ENCODE measurements at places on chromosomes 6 and 20. TPM values are rescaled to one million over a fixed set of nuclear protein-coding genes. Genes with fewer than 3 reads are reported as not detected.

PARD6B gene
- 2.2 TPM for total RNA-seq

CENPB gene
- 91.1 TPM for total RNA-seq

VGLL2 gene
- not detected for total RNA-seq

DNA sequence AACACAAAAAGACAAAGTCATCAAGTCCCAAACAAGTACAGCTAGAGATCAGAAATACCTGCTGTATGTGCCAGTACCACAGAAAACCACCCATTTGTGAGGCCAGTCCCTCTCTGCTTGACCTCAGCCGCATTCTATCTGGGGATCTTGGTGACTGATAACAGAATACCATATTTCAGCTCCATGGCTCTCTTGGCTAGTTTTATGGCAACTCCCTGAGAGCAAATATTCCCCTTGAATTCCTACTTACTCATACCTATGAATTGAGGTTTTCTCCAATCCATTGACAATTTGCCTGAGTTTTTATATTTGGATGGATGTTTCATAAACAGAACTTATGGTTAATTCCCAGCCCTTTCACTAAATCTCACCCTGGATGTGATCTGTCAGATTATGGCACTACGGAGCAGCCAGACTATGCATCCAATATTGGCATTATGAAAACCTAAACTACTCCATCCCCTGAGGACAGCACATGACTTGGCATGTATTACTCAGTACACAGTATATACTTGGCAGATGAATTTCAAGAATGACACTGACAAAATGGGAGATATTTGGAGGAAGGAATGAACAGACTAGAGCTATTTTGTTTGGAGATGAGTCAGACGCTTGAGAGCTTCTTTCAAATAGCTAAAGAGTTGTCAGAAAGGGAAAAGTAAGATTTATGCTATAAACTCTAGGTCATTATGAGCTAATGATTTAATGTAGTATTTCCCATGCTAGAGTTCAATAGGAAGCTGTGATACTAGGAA is 95.7 kb downstream of the PRDM1 start:
- no peak for DNase-seq

DNA sequence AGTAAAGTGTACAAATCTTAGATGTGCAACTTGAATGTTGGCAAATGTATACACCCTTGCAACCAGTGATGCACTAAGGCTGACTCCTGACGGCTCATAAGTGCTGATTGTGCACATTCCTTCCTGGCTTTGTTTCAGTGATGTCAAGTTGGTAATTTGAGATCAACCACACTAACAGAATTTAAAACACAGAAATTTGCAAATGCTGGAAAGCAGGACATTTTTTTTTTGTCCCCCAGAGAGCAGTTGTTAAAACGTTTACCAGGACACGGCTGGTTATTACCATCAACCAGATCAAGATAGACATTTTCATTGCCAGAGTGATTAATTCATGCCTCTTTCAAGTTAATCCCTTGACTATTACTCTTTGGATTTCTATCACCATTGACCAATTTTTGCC is 735.6 kb downstream of the RFPL4B start:
- no peak for DNase-seq

- DNase-seq = no peak
Observed at GRCh38 chr6:47457370-47457769, 20.2 kb upstream of the CD2AP start.

DNA sequence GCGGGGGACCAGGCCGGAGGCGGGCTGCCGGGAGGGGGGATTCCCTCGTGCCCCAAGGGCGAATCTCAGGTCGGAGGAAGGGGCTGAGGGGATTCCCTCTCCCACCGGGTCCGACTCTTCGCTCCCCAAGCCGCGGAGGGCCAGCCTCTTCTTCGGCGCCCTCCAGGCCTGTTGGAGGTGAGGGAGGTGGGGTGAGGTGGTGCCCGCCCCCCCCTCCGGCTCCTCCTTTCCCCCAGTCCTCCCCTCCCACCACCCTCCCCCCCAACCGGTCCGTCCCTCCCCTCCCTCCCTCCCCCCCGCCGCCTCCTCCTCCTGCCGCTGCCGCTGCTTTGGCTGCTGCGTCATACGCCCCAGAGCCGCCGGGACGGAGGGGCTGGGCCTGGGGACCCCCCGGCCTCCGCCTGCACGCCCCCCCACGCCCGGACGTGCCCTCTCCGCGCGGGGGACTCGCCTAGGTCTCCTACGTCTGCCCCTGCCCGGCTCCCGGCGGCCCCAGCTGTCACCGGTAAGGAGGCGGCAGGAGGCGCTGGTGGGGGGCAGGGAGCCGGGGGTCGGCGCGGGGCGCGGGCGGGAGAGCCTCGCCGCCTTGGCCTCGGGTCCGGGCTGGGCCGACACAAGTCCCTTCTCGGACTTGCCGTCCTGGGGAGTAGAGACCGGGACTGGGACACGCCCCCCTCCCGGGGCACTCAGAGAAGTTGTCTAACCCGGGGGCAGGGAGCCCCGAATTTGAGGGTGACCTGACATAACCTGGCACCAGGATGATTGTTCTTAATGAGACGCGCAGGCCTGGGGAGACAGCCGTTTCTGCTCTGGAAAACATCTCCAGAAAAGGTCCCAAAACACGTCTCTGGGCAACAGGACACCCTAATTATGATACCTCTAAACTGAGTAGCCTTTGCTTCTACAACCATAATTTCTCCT is at the start of gene PHF1:
PHF1 (plus strand) TSS at position 304 of the 921 bp plus-strand sequence. CDS start 1,250 bp downstream, outside the sequence.
- DNase-seq = no peak

DNA sequence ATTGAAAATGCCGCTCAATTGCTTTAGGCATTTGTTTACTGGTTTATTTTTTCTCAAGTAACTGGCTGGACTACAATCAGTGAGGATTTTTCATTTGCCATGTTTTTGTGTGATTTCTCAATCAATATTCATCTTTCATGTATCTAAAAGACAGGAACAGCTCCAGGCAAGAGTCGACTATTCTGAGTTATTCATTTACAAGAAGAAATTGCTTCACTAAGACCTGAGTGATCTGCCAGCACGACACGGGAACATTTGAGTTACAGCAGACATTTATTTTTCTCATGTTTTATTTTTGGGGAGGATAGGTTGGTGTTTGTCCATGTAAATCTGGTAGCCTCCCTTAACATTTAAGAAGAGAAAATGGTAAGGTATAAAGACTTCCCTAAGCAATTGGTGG is 124.1 kb downstream of the CBLN4 start:
- DNase-seq = no peak

GRCh38 chr6:148179786-148180185 is 162.9 kb upstream of the SASH1 start:
- DNase-seq = no peak

- DNase-seq = no peak
Observed at GRCh38 chr20:19138758-19139157, 73.7 kb upstream of the SLC24A3 start.

- no peak for DNase-seq
Observed at GRCh38 chr6:160029525-160029924, 60.6 kb downstream of the IGF2R start.

DNA sequence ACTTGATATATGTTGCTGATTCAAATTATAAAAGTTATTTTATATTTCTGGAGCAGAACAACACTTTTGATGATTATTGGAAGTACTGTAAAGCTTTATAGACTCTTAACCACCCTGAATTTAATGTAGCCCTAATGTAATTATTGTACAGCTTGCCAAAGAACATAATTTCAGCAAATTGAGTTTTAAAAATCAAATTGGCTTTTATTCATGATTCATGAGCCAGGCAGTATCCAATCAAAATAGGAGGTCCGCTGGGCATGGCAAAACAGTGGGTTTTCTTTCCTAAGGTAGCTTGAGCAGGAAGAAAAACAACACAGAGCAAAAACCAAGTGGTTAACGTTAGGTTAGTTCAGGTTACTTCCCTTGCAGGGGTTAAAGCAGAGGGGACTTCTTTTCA is 64.8 kb upstream of the MAP7 start:
- no peak for DNase-seq

DNA sequence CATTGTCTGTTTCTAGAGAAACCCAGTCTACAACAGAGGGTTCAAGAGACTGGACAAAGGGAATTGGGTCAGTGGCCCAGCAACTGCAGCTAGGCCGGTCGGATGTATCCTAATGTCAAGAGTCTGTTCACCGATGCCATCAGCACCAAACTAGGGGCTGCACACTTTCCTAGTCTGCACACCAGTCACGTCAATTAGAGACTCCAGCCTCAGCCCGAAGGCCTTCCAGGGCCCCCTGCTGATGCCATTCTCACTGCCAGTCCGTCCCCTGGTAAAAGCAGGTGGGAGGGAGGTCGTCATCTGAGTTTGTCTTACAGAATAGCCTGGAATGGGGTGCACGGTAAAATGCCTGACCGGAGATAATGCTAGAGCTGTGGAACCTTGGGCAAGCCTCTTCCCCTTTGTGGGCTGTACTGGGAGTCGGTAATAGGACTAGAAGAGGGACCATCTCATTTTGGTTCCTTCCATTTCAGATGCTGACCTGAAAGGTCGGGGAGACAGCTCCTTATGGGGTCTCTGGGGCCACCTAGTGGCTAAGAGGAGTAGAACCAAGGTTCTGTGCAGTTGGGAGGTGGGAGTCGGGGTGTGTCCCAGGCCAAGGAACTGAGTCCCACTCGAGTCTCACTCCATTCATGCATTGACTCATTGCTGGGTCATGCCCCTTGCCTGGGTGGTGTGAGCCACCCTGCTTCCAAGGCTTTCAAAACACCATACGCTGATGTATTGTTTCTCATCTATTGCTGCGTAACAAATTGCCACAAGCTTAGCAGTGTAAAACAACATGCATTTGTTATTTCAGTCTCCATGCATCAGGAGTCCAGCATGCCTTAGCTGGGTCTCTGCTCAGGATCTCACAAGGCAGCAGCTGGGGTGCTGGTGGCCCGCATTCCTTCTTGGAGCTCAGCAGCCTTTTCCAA is 5.1 kb downstream of the SOX12 start:
- DNase-seq = no peak
